Activated CD8-positive, alpha-beta memory T cell treated with anti-CD3 and anti-CD28 coated beads, Interleukin-2, amount 10 ng/mL, durations not matched to agents 7 days and 5 days (primary cell): ENCODE measurements at places on chromosomes 2 and 18.
A peak's percentile ranks its signal among the peaks of the same experiment; 100 is the strongest.

- DNase-seq: no peak
These were observed 138.9 kb upstream of the HDAC4 start for GRCh38 chr2:239539776-239540100.

- no peak for DNase-seq
These were observed 431.8 kb upstream of the SPHKAP start for GRCh38 chr2:228613133-228613850.

GRCh38 chr18:74476140-74476539 is 19.0 kb upstream of the DIPK1C start:
- no peak for DNase-seq

DNA sequence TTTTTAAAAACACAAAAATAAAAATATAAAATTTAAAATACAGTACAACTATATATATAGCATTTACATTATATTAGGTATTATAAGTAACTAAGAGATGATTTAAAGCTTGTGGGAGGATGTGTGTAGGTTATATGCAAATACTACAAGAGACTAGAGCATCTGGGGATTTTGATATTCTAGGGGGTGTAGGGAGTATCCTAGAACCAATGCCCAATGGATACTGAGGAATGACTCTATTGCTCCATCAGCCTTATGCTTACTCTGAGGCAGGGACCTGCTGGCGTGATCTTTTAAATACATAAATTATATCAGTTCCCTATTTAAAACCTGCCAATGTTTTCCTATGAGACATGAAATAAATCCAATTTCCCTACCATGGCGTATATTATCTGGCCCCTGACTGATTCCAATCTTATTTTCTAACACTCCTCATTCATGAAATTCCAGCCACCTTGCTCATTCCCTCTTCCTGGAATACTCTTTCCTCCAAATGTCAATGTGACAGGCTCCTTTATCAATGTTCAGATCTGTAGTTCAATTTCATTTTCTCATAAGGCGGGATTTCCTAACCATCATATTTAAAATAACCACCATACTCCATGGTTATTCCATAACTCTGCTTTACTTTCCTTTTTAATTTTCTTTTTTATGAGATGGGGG is 22.2 kb downstream of the SP3 start:
- no peak for DNase-seq

DNA sequence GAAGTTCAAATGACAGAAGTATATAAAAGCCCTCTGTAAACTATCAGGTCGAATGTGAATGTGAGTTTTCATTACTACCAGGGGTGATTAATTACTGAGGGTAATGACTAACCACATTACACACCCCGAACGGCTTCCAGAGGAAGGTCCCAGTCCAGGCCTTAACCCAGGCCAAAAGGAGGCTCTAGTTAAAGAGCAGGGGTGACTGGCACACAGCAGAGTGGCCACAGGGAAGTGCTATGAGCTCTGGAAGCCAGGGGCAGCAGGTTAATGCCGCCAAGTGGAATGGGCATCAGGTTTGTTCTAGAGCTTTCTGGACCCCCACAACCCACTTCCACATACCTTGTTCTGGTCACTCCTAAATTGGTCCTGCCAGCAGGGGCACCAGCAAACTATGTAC is 87.7 kb downstream of the BCL11A start:
- no peak for DNase-seq

DNA sequence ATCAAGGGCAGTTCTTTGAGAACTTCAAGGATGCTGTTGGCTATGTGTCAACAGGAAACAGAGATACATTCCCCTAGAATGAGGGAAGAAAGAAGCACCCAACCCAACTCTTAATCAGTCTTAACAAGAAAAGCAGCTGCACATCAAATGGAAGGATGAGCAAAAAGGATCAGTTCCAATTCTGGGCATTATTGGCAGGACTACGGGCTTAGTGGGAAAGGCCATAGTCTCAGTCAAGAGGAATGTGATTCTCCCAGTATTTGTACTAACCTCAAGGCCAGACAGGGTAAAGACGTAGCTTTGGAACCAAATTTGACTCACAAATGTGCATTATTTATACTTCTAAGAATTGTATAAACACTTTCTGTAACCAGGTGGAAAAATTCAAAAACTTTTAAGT is 18.2 kb downstream of the BMP10 start:
- no peak for DNase-seq

DNA sequence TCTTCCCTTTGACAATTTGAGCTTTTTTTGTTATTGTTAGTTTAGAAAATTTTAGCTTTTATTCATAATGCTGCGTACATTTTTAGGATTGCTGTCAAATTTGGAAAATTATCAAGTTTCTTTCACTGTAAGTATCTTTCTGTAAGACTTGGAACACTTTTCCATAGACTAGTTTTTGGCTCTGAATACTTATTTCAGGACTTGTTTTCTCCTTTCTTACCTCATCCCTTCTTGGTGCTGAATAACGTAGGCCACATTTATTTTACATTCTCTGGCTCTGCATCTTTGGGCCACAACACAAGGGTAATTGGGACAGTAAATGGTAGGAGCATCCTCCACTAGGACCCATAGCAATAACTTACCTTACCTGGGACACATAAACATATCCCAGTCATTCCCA is 85.1 kb downstream of the CCDC85A start:
- no peak for DNase-seq

DNA sequence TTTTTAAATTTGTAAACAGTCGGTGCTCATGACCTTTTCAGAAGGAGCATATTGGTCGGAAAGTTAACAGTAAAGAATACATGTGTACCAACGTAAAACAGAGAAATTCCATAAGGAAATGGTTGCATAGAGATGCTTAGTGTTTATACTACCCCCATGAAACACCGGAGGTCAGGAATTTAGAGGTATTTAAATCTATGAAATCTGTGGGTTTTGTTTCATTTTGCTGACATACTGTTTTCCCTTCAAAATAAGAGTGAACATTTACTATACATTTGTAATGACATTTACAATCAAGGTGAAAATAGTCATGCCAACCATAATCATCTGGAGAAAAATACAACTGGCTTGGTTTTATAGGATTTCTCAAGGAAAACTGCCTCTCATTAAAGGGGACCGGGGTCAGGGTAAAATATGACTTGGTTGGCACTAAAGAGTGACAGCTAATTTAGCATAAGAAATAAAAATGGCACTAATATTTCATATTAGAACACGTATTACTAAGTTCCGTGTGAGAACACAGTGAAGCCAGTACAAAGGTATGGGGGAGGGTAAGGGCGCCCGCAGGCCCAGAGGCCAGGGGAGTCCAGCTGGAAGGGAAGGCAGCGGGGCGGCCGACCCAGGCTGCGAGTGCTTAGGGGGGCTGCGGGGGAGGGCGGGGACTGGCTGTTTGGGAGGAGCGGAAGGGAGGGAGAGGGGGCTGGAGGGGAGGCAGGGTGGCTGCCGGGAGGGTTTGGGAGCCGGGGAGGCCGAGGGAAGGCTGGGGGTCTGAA is 1.1 kb upstream of the RNU4ATAC start:
- no peak for DNase-seq

DNA sequence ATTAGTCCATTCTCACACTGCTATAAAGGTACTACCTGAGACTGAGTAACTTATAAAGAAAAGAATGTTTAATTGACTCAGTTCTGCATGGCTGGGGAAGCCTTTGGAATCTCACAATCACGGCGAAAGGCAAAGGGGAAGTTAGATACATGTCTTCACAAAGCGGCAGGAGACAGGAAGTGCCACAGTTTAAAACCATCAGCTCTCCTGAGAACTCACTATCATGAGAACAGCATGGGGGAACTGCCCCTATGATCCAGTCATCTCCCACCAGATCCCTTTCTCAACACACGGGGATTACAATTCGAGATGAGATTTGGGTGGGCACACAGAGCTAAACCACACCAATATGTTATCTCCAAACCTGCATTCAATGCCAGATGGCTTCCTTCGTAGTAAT is 716.1 kb downstream of the DCC start:
- no peak for DNase-seq

GRCh38 chr2:150279686-150280085 is 207.8 kb downstream of the RND3 start:
- DNase-seq: no peak

DNA sequence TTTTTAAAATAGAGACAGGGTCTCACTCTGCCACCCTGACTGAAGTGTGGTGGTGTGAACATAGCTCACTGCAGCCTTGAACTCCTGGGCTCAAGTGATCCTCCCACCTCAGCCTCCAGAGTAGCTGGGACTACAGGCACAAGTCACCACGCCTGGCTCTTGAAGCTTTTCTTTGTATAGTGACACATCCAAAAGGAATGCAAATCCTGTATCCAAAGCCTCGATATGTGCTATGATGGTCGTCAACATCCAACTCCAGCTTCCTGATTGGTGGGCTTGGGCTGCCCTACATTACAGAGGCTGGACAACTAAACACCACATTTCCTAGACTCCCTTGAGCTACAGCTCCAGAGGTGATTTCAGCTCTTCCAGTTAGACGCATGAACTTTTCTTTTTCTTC is 101.7 kb upstream of the PGAP1 start:
- DNase-seq: no peak

- DNase-seq: no peak
These were observed 8.1 kb downstream of the STK17B start for GRCh38 chr2:196163285-196163684.

GRCh38 chr2:218709908-218710307 is 727 bp upstream of the TTLL4 start:
- no peak for DNase-seq

GRCh38 chr2:14942987-14943386 is 310.5 kb downstream of the LRATD1 start:
- no peak for DNase-seq

DNA sequence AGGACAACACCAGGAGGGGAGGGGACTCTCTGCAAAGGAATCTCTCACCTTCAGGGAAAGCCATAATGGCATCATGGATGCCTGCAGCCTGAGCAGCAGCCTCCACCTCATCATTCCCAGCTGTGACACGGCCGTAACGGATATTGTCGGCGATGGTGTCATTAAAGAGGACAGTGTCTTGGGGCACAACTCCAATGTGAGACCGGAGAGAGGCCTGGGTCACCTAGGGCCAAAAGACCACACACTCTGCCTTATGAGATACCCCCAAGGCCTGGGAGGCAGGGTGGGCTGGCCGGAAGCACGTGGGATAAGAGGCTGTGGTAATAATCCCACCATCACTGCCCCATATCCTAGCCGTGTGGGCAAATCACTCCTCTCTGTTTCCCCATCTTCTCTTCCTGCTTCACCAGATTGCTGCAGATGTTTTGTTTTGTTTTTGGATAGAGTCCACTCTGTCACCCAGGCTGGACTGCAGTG is 4.3 kb downstream of the ZFAND2B start:
- DNase-seq: no peak

- DNase-seq: no peak
These were observed 158.5 kb downstream of the LAMA1 start for GRCh38 chr18:6959110-6959509.

GRCh38 chr2:43482961-43483360 is 112.9 kb downstream of the THADA start:
- DNase-seq: no peak

DNA sequence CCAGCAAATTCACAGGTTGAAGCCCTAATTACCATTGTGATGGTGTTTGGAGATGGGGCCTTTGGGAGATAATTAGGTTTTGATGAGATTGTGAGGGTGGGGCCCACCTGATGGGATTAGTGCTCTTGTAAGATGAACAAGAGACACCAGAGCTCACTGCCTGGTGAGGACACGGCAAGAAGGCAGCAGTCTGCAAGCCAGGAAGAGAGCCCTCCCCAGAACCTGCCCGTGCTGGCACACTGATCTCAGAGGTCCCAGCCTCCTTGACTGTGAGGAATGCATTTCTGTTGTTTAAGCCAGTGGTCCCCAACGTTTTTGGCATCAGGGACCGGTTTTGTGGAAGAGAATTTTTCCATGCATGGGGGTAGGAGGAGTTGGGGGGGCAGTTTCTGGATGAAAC is 240.7 kb downstream of the KLHL29 start:
- no peak for DNase-seq

DNA sequence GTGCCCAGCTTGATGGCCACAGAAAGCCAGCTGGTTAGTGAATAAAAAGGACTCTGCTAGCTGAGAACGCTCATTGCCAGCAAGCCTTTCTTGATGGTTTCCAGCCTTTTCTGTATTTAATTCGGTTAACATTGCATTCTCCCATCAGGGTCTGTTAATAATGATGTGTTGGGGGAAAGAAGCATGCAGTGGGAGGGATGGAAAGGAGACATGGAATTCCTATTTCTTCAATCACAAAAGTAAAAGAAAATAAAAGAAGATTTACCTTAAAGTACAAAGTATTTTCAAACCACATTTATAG is 141.9 kb upstream of the RBBP8 start:
- no peak for DNase-seq

- peak; percentile 43 for DNase-seq
These were observed 3.8 kb downstream of the EVX2 start for GRCh38 chr2:176079831-176080539.

GRCh38 chr18:62878305-62878704 is 163.0 kb downstream of the PHLPP1 start:
- DNase-seq: no peak

DNA sequence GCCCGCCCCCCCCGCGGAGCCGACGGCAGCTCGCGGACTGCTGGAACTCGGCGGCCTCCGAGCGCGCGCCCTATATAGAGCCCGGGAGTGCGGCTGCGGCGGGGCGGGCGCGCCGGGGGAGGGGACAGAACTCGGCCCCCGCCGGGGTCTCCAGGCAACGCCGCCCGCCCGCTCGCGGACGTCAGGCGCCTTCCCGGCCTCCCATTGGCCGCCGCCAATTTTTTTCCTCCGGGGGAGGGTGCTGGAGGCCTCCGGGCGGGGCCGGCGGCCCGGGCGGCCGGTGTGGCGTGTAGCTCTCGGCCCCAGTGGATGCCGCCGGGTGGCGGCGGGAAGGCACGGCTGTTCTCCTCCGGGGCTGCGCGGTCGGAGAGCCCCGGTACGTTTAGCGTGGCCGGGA is at the start of gene ZFP36L2:
TSS of gene ZFP36L2 (minus strand) at position 49 of the 397 bp plus-strand sequence. CDS start 291 bp downstream, outside the sequence.
- DNase-seq: peak; percentile 97

DNA sequence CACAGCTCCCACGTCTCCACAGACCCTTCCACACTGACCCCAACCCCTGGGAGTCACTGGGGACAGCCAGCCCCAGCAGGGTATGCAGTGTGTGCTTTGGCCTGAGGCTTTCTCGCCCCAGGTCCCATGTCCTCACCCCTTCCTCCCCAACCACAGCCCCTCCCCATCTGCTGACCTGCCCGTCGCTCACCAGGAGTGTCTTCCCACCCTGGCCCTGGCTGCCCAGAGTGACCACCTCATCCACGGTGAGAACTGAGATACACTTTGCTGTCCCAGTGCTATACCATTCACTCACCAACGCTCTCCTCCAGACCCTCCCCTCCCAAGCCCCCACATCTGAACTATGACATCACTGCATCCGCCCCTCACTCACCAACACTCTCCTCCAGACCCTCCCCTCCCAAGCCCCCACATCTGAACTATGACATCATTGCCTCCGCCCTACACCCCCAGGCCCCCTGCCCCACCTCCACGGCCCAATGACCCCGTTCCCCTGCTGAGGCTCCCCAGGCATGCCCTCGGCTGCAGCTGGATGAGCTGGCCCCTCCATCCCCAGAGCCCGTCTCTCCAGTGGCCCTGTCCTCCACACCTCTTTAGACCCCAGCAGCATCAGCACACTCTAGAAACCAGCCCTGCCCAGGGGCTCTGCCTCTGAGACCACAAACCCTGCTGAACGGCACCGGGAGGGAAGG is 55.2 kb downstream of the ANKMY1 start:
- peak; percentile 27 for DNase-seq

- no peak for DNase-seq
These were observed 1145.7 kb upstream of the NXPH2 start for GRCh38 chr2:139925903-139926302.
